ENCODE measurements at places on chromosomes 2 and 18.

DNA sequence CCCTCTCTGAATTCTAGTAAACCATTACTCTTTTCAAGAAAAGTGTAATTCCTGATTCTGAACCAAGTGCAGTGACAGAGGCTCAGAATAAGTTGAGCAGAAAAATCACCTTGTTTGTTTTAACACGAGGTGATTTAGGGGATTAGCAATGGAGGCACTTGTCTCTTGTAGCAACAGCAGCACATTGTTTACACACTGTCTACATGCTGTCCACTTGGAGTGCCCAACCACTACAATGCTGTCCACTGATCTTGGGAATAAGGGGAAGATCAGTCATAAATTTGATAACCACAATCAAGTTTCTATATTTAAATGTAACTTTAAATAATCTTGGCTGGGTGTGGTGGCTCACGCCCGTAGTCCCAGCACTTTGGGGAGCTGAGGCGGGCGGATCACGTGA lies 13.9 kb upstream of the RMND5A start:
- no peak for DNase-seq

DNA sequence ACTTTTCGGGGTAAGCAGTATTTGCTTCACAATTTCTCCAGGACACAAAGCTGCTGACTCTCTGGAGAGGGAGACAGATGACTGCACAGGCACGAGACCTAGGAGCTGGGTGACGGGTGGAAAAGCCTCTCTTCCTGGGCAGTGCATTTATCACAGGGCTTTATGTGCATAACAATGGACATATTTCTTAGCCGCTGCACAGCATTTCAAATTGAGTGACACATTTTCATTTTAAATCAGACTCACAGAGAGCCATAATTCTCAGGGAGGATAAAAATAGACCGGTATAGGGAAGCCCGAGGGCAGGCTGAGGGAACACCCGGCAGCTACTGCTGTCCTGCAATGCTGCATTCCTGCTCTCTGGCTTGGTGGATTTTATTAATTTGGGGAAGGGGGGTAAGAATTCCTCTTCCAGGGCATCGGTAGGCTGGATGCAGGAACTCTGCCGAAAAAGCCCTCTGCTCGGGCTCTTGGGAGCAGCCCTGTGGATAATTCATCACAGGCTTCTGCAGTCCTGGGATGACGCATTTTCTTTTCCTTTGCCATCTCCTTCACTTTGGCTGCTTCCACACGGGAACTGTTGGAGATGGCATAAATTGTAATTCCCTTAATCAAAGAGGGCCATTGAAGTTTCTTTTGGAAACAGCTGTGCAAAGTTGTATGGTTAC lies 108.1 kb upstream of the ACAA2 start:
- peak; percentile 23 for DNase-seq

DNA sequence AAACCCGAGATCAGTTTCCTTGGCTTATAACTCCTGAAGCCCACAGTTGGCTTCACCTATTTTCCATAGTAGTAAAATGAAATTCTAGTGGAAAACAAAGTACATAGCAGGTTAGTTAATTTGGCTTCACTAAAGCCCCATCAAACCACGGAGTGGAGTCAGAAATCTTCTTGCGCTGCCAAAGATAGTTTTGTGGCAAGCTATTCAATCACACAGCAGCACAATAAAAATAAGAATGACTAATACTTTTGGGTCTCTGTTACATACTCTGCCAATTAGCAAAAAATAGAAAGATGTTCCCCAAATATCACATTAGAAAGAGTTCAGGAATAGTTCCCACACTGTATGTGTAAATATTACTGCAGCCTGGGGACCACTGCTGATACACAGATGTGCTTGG lies 175.2 kb upstream of the NOL4 start:
- peak; percentile 15 for DNase-seq

GRCh38 chr2:120315367-120316033 lies 30.4 kb upstream of the INHBB start:
- no peak for DNase-seq

DNA sequence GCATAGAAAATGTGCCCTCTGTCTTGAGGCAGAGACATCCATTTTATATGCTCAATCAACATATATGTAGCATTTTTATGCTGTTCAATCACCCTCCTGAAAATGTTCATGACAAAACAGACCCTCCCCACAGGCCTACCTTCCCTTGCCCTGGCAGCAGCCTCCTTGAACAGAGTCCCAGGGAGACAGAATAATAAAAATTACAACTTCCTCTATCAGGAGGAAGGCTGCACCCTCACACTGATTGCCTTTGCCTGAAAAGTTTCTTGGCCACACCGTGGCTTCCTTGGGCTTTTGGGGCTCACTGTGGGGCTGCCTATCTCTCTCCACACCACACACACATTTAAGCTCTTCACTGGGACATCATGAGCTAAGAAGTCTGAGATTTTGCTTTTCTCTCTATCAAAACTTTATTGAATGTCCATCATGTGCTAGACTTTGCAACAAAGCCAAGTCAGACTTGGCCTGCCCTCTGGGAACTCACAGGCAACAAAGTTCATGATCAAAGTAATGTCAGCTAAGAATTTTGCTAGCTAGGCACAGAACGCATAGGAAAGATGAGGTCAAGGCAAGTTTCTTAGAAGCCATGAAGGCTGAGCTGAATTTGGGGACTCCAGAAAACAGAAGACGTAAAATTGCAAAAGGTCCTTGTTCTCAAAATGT lies 101.6 kb downstream of the BCL2L11 start:
- no peak for DNase-seq

GRCh38 chr2:72220170-72220569 lies 72.5 kb upstream of the CYP26B1 start:
- DNase-seq, result no peak

- no peak for DNase-seq
These were observed 30.9 kb upstream of the ICOS start for GRCh38 chr2:203905656-203906055.

All from astrocyte of the spinal cord (primary cell).